ENCODE measurements at places on chromosomes 6 and 20. TPM values are rescaled to one million over a fixed set of nuclear protein-coding genes. Genes with fewer than 3 reads are reported as not detected.

Gene WFDC12
- total RNA-seq = not detected

Gene CDH22
- 7.9 TPM for total RNA-seq

Gene LY6G6C
- total RNA-seq = 1.8 TPM

Gene SMOC2
- 0.44 TPM for total RNA-seq

Gene ME1
- total RNA-seq = 3.5 TPM

Gene TRIM27
- 65.2 TPM for total RNA-seq

Gene HCRTR2
- total RNA-seq = not detected

Gene SLC22A2
- total RNA-seq = not detected

Gene XKR7
- total RNA-seq = 284 TPM

Gene TPX2
- 44.7 TPM for total RNA-seq

Gene SLC39A7
- total RNA-seq = 92.8 TPM

Gene AKAP7
- total RNA-seq = 5.3 TPM

Gene KIF13A
- total RNA-seq = 26.7 TPM

Gene LY6G6F
- total RNA-seq = not detected

Gene C20orf96
- 61.1 TPM for total RNA-seq

Gene TSBP1
- total RNA-seq = not detected

Gene CD24
- 782 TPM for total RNA-seq

Gene TAP2
- total RNA-seq = 1.9 TPM

Gene RGS17
- total RNA-seq = 11.5 TPM

Gene PAX1
- not detected for total RNA-seq

Gene BPI
- total RNA-seq = not detected

Gene SNRPB2
- 81.3 TPM for total RNA-seq

Gene POPDC3
- total RNA-seq = 10.9 TPM

Gene ROS1
- not detected for total RNA-seq

Gene VIP
- not detected for total RNA-seq

Gene THBS2
- 3.1 TPM for total RNA-seq

Gene HUS1B
- 1.1 TPM for total RNA-seq

Gene ADTRP
- not detected for total RNA-seq

Data from glutamatergic neuron (in vitro differentiated cells).